ENCODE measurements at places on chromosomes 13 and 19.
A peak's percentile ranks its signal among the peaks of the same experiment; 100 is the strongest.

GRCh38 chr19:2462635-2463421, 6.1 kb upstream of the LMNB2 start:
- no peak for DNase-seq

- no peak for DNase-seq
Observed at GRCh38 chr13:113962975-113963374, 10.9 kb downstream of the C13orf46 start.

- DNase-seq = no peak
Observed at GRCh38 chr13:20128459-20128931, 32.4 kb downstream of the GJA3 start.

- no peak for DNase-seq
Observed at GRCh38 chr13:113786262-113786841, 27.3 kb downstream of the TMEM255B start.

DNA sequence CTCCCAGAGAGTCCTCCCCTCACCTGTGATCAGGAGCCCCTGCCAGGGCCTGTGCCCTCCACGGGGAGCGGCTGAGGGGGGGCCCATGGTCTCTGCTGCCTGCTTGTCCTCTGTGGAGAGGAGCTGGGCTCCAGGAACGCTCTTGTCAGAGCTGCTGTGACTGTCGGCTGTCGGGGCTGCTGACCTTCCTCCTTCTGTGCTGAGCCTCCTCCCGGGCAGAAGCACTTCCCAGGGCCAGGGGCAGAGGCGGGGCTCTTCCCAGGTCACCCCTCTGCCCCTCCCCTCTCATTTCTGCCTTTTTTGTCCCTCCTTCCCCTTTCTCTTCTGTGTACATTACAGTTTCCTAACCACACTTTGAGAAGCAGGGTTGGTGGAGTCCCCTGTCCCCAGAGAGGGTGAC, at the start of gene CEACAM4:
TSS of gene CEACAM4 (minus strand) at position 198 of the 400 bp plus-strand sequence. CDS start at position 87, 111 bp downstream.
- DNase-seq = no peak

- no peak for DNase-seq
Observed at GRCh38 chr13:37490176-37490779, 108.3 kb downstream of the POSTN start.

GRCh38 chr19:5718579-5719273, 1.2 kb downstream of the LONP1 start:
- no peak for DNase-seq

- DNase-seq = no peak
Observed at GRCh38 chr13:104567114-104567513, 1500.9 kb upstream of the SLC10A2 start.

DNA sequence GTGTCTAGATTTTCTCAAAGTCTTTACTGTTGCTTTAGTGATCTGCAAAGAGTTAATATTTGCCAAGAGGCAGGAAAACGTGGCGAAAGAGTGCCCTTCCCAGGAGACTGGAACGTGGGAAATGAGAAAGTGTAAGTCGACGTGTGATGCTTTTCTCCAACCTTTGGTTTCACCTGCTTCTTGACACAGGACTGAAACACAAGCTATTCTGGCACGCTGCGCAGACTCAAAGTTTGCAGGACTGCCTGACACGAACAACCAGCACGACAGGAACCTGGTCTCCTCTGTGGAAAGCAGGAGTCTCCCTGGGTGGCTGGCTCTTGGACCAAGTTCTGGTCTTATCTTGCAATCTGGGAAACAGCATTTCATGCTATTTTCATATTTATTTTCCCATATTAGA, 28.6 kb downstream of the RFXAP start:
- DNase-seq = no peak

DNA sequence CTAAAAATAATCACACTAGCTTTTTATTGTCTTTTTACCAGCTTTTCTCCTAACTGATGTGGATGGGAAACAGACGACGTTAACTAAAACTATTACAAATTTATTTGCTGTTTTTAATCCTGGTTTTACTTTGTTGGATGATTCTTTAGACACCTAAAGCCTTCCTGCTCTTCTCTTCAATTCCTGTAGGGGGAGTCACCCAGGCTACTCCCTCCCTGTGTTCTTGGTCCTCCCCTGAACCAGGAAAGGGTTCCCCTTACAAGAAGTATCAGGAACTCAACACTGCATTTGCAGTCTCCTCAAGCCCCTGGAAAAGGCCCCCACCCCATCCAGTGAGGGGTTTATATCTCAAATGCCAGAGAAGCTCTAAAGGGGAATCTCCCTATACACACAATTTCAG, 206.1 kb downstream of the SUCLA2 start:
- DNase-seq = no peak

GRCh38 chr19:33279430-33280350, 22.6 kb downstream of the CEBPA start:
- no peak for DNase-seq

- DNase-seq = no peak
Observed at GRCh38 chr13:45907503-45907902, 56.0 kb upstream of the SIAH3 start.

DNA sequence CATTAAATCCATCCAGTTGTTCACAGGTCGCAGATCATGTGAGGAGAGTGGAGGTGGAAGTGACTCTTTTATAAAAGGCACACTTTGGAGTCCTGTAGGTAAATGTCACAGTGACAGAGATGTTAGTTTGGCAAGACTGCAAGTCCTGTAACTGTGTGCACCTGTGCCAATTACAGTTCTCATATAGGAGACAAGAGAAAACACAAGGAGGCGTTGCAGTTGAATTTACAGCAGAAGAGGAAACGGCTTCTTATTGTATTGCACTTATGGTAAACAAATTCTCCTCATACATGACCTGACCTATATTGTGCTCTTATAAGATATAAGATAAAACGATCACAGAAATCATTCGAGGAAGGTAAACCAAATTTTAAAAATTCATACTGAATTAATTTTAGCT, 732.8 kb upstream of the SLC10A2 start:
- no peak for DNase-seq

DNA sequence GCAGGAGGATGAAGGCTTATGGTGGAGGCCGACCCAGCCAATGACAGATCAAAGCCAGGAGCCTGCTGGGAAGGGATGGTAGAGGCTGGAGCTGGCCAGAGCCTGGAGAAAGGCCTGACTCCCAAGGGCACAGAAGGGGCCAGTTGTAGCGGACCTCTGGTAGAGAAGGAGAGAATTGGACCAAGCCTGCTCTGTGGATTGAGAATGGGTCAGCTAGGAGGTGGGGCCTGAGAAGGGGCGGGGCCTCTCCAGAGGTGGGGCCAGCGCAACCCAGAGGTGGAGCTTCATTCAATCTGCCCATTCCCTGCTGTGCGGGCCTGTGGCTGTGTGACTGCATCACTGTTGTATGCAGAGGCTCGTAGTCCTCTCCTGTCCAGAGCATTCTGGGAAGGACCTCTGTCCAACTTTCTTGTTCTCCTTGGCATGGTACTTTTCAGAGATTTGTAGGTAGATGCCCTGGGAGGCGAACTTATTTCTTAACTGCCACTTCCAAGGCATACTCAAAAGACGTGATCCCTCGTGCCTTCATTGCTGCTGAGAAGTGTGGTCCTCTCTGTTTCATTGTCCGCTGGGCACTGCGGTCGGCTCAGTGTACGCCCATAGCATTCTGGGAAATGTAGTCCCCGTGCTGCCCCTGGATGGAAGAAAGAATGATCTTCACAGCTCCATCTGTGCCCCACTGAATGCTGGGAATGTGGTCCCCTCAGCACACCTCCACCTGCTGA, 6.7 kb downstream of the GRIN2D start:
- no peak for DNase-seq

DNA sequence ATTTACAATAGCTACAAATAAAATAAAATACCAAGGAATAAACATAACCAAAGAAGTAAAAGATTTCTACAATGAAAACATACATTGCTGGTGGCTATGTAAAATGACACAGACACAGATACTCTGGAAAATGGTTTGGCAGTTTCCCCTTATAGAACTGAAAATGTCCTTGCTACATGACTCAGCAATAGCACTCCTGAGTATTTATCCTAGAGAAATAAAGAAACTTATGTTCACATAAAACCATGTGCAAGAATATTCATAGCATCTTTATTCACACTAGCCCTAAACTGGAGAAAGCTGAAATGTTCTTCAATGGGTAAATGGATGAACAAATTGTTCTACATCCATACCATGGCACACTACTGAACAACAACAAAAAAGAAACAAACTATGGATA, 100.2 kb upstream of the RFC3 start:
- no peak for DNase-seq

DNA sequence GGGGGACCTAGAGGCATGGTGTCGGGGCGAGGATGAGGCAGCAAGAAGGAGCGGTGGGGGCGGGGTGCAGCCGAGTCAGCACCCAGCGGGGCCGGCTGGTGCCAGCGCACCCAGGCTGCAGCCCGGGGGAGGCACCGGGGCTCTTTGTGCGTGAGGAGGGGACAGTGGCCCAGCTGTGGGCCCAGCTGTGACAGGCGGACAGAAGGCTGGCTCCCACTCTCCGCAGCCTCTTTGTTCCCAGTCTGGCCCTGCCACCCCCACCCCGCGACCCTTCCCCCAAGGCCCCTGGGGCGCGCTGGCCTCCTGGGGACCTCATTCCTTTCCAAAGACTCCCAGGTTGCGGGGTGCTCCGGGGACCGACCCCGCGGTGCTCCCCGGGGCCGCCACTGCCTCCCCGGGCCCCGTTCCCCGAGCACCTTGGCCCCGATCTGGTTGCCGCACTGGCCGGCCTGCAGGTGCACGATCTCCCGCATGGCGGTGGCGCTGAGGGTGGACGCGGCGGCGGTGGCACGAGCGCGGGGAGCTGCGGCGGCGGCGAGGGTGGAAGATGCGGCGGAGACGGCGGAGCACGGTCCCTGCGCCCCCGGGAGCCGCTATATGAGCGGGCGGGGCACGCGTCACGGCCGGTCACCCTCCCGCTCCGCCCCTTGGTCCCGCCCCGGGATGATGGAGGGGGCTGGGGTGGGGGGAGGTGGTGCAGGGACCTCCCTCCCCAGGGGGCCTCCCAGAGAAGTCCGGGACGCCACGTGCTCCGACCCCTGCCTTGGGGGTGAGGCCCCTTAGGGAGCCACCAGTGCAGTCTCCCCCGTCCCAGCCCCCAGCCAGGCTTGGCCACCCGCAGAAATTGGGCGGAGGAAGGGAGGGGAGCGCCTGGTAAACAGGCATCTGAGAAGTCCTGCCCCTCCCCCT, at the start of gene TUBB4A:
TSS of gene TUBB4A (minus strand) at position 570 of the 909 bp plus-strand sequence. CDS start at position 473, 97 bp downstream.
- peak; percentile 40 for DNase-seq

DNA sequence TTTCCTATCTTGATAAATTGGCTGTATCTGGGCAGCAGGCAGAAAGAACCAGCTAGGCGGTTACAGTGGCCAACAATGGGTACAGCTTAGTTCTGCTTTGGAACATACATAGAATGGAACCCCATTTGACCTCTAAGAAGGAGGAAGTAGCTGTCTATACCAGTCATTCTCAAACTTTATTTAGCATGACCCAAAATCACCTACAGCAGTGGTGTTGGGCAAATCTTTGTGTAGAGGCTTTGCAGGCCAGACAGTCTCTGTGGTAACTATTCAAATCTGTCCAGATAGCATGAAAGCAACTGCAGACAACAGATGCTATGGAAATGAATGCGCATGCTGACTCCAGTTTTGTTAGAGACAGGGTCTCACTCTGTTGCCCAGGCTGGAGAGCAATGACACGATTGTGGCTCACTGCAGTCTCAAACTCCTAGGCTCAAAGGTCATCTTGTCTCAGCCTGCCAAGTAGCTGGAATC, 12.0 kb upstream of the KCNC3 start:
- DNase-seq = no peak

- no peak for DNase-seq
Observed at GRCh38 chr13:78589206-78589605, 14.1 kb downstream of the POU4F1 start.

- DNase-seq = no peak
Observed at GRCh38 chr13:101493541-101493940, 41.1 kb downstream of the ITGBL1 start.

GRCh38 chr13:90577726-90578125, 769.8 kb upstream of the MIR17HG start:
- no peak for DNase-seq

GRCh38 chr13:39362652-39363381, 240.2 kb downstream of the LHFPL6 start:
- DNase-seq = no peak

GRCh38 chr19:32022731-32023563, 322.5 kb upstream of the ZNF507 start:
- DNase-seq = no peak

- DNase-seq = no peak
Observed at GRCh38 chr13:29483623-29484022, 111.9 kb downstream of the SLC7A1 start.

- no peak for DNase-seq
Observed at GRCh38 chr13:91618315-91618714, 219.9 kb downstream of the GPC5 start.

DNA sequence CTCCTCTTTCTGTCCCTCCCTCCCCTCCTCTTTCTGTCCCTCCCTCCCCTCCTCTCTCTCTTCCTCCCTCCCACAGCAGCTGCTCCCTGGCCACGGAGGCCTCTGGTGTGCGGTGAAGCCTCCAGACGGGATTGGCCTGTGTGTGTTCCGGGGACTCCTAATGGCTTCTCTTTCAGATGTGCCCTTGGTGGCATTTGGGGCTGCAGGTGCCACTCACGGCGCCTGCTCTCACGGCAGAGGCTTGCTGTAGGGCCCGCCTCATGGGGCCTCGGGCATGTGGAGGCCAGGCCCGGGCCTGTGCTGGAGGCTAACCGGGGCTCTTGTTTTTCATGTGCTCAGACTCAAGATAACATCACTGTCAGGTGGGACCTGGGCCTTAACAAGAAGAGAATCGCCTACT, 20.9 kb downstream of the UPF1 start:
- DNase-seq = no peak

DNA sequence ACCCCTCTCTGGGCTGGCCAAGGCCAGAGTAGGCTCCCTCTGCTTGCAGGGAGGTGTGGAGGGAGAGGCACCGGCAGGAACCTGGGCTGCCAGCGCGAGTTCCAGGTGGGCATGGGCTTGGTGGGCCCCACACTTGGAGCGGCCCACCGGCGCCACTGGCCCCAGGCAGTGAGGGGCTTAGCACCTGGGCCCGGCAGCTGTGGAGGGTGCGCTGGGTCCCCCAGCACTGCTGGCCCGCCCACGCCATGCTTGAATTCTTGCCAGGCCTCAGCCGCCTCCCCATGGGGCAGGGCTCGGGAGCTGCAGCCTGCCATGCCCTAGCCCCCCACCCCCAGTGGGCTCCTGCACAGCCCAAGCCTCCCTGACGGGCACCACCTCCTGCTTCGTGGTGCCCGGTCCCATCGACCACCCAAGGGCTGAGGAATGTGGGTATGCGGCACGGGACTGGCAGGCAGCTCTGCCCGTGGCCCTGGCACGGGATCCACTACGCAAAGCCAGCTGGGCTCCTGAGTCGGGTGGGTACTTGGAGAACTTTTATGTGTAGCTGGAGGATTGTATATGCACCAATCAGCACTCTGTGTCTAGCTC, 1648.0 kb downstream of the OLFM4 start:
- DNase-seq = no peak

GRCh38 chr13:33179463-33179862, 106.1 kb downstream of the STARD13 start:
- no peak for DNase-seq

Data from stimulated activated CD4-positive, alpha-beta T cell treated with anti-CD3 and anti-CD28 coated beads, Interleukin-4, amount 100 ng/mL, for 4 hours (primary cell).